SHP77 (cell line): ENCODE measurements at places on chromosomes 16 and 17.

DNA sequence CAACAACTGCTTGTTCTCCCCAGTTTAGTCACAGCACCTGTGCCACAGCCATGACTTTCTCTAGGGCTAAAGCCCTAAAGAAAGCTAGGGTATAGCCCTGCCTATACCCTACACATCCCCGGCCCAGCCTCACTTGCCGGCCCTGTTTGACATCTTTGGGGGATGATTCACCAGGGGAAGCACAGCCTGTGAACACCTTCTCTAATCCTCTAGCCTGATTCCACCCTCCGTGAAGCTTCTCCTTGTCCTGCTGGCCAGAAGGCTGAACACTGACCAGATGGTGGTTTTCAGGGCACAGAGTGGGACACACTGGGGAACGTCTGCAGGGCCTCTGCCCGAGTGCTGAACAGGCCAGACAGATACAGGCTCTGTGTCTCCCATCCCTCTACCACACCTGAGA is 6.0 kb downstream of the CLEC16A start:
- no peak for DNase-seq

- peak; percentile 2 for DNase-seq
Observed at GRCh38 chr17:31216031-31216751, 80.8 kb downstream of the OMG start.

DNA sequence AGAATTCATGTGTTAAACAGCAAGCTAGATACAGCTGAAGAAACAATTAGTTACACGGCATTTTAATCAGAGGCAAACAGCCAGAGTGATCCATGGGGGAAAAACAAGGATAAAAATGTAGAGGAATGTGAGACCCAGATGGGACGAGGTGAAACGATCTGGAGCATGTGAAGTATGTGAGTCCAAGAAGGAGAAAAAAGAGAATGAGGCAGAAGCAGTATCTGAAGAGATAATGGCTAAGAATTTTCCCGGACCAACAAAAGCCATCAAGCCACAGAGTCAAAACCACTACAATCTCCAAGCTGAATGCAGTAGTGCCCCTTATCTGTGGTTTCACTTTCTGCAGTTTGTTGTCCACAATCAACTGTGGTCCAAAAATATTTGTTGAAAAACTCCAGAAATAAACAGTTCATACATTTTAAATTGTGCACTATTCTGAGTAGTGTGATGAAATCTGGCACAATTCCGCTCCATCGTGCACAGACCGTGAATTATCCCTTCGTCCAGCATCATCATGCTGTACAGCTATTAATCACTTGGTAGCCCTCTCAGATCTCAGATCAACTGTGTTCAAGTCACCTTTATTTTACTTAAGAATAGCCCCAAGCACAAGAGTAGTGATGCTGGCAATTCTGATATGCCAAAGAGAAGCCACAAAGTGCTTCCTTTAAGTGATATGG is 18.8 kb downstream of the MYH10 start:
- no peak for DNase-seq

- no peak for DNase-seq
Observed at GRCh38 chr16:84943620-84944019, 67.7 kb downstream of the ZDHHC7 start.

GRCh38 chr16:30526137-30526822 is at the start of gene ZNF768:
TSS of gene ZNF768 (minus strand) at chr16:30526566. CDS start at chr16:30526413, 153 bp downstream.
- DNase-seq = no peak

DNA sequence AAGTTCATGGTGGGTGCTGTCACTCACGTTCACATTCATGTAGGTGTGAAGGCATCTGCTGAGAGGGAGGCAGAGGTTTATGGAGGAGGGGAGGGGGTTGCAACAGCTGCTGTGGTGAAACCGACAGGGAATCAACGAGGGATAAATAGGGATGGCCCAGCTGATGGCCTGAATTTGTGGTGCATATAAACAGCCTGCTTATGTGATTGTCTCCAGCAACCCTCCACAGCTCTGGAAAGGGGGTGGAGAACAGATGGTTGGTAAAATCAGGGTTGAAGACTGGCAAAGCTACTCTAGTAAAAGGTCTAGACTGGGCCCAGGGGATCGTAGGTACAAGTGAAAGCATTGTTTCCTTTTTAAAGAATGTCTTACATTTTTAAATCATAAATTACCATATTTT is 53.7 kb downstream of the IQCK start:
- no peak for DNase-seq

DNA sequence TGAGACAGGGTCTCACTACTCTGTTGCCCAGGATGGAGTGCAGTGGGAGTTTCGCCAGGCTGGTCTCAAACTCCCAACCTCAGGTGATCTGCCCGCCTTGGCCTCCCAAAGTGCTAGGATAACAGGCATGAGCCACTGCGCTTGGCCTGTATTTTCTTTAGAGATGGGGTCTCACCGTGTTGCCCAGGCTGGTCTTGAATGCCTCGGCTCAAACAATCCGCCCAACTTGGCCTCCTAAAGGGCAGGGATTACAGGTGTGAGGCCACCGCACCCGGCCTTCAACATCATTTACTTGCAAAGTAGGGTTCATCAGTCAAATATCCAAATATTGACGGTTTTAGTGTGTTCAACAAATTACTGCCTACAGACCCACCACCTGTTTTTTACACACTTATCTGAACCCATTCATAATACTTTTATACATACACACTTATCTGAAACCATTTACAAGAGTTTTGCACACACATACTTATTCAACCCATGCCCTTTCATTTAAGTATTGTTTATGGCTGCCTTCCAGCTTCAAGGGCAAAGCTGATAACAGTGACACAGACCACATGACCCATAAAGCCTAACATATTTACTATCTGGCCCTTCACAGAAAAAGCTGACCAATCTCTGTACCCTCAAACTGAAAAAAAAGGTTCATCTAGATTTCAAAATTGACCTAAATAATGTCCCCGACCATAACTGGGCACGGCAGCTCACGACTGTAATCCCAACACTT is 11.9 kb downstream of the TMEM170A start:
- no peak for DNase-seq

DNA sequence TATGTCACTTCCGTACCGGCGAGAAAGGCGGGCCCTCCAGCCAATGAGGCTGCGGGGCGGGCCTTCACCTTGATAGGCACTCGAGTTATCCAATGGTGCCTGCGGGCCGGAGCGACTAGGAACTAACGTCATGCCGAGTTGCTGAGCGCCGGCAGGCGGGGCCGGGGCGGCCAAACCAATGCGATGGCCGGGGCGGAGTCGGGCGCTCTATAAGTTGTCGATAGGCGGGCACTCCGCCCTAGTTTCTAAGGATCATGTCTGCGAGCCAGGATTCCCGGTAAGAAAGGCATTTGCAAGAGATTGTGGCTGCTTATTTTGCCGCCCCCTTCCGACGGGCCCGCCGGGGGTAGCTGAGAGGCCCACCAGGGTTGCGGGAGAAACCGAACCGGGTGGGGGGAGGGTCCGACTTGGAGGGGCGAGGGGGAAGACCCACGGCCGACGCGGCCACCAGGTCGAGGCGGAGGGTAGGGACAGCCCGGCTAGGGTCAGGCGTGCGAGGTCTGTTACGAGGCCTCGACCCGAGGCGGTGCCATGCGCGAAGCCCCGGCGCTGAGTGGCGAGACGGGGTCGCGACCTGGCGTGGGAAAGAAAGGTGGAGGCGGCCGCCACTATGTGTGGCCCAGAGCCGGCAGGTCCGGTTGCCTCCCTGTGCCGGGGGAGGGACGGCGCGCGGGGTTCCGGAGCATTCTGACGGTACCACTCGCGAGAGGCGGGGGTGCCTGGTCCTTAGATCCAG is 6.7 kb upstream of the CD68 start:
- DNase-seq = peak; percentile 100

DNA sequence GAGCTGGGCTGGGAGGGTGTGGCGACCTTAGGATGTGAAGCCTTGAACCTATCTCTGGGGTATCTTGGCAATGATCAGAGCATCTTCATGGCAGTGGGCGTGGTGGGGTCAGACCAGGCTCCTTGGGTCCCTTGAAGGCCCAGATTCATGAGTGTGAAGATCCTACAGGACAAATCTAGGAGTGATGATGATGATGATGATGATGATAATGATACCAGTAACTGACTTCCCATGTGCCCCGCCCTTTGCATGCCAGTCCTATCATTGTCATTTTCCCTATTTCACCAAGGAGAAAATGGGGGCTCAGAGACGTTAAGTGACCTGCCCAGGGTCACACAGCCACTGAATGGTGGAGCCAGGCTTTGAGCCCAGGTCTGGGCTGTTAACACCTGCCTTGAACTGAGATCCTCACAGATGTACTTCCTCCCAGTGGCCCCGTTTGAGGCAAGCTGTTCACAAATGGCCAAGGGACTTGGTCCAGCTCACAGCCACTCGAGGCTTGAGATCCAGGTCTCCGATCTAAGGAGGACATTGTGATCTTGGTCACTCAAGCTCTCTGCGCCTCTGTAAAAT is 13.4 kb downstream of the SLC12A3 start:
- no peak for DNase-seq

GRCh38 chr17:4156750-4157381 is 13.9 kb downstream of the CYB5D2 start:
- DNase-seq = no peak

- DNase-seq = no peak
Observed at GRCh38 chr17:82883419-82884031, 43.7 kb upstream of the ZNF750 start.

GRCh38 chr17:50682938-50683337 is 24.8 kb downstream of the ANKRD40 start:
- DNase-seq = no peak

DNA sequence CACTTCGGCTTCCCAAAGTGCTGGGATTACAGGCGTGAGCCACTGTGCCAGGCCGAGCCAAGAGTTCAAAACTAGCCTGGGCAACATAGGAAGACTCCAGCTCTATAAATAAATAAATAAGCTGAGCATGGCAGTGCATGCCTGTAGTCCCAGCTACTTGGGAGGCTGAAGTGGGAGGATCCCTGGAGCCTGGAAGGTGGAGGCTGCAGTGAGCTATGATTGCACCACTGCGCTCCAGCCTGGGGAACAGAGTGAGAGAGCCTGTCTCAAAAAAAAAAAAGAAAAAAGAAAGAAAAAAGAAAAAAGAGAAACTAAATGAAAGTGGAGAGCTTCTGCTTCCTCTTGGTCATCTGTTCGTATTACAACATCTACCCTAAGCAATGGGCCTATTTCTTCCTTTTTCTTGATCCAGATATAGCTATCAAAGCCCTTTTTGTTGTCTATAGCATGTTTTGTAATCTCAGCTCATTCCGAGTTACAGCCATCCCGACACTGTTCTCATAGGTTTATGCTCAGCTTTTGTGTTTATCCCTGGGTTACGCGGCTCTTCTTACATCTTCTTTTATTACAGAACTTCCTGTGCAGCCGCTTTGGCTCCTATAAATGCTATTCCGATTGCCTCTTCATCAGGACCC is 14.1 kb upstream of the MAPK3 start:
- no peak for DNase-seq

DNA sequence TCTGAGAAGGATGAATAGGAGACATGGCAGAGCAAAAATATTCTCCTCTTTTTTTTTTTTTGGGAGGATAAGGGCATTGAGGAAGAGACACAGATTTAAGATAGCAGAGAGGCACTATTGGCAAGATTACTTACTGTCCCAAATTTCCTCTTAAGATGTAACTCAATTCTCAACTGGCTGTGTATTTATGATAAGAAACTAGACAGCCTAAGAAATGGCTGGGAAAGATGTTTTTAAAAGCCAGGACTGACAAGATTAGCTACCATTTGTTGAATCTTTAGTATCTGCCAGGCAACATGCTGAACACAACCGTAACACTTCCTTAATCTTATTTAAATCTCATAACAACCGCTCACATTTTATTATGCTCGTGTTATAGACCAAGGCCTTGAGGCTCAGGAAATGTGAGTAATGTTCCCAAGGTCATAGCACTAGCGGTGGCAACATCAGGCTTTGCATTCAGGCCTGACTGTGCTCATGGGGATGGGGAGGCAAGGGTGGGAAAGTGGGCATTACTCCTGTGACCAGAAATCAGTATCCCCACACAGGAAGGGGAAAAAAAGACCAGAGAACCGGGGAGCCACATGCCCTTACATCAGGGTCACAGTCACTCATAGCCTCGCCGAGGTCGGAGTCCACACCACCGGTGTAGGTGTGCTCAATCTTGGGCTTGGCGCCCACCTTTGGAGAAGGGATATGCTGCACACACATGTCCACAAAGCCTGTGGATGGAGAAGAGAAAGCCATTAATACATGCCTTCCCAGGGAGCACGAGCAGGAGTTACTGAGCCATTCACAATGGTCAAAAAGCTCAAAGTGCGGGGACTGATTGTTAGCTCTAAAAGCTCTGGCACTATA is 15.6 kb downstream of the HIGD1B start:
- DNase-seq = no peak
